ENCODE measurements at places on chromosomes 4 and X. TPM values are rescaled to one million over a fixed set of nuclear protein-coding genes. Genes with fewer than 3 reads are reported as not detected.

The CT45A1 gene
- polyA plus RNA-seq = 7.1 TPM

DNA sequence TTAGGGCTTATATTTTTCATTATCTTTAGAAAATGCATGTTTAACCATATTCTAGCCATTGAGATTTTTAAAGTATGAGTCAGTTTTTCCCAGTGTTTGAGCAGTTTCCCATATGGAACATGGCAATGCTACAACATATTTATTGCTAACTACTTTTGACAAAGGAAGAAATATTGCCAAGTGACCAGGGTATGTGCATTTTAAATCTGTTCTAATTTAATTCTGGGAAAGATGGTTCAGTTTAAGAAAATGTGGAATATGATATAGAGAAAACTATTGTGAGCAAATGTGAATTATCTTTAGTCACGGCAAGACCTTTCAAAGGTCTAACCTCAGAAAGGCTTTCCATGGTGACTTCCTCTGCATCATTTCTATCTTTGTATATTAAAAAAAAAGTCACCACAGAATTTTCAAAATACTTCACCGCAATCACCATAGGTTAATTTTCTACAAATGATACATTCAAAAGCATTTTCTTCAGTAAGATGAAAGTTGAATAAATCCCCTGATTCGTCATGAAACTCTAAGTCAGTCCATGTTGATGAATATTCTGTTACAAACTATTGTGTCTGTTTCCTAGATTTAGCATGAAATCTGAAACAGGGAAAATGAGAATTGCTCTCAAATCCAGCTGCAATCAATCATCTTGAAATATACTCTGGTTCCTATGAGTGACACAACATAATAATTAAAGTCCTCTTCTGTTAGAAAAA, 2349.0 kb upstream of the TENM3 start:
- peak; percentile 6 for DNase-seq

The TEC gene
- 6.8 TPM for polyA plus RNA-seq

The LINC00632 gene
- polyA plus RNA-seq = 131 TPM

GRCh38 chrX:13009844-13010243, 34.6 kb downstream of the FAM9C start:
- DNase-seq = no peak

GRCh38 chrX:119970574-119970973, 27.0 kb upstream of the NKAP start:
- no peak for DNase-seq

The DLG3 gene
- 50.1 TPM for polyA plus RNA-seq

The FMR1NB gene
- not detected for polyA plus RNA-seq

DNA sequence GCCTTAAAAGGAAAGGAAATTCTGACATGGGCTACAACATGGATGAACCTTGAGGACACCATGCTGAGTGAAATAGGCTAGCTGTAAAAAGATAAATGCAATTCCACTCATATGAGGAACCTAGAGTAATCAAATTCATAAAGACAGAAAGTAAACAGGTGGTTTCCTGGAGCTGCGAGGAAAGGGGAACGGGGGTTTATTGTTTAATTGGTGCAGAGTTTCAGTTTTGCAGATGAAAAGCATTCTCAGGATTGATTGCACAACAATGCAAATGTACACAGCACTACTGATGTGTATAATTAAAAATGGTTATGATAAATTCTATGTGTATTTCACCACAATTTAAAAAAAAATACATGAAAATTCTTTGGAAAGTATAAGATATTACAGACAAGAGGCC, 24.0 kb downstream of the PLRG1 start:
- DNase-seq = no peak

DNA sequence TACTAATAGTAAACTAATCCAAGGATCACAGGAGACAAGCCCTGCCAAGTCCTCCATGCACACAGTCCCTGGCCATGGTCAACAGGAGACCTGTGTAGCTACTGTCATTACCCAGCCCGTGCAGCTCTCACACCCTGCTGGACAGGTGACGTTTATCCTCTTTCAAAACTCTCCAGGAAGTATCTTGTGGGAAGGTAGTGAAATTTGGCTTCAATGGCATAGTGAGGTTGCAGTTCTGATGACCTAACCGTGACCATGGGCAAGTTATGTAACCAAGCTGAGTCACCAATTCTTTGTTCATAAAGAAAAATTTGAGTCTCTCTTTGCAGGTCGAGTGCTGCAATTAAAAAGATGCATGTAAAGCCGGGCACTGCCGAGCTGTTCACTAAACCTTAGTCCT, 11.3 kb upstream of the SLC2A9 start:
- no peak for DNase-seq

DNA sequence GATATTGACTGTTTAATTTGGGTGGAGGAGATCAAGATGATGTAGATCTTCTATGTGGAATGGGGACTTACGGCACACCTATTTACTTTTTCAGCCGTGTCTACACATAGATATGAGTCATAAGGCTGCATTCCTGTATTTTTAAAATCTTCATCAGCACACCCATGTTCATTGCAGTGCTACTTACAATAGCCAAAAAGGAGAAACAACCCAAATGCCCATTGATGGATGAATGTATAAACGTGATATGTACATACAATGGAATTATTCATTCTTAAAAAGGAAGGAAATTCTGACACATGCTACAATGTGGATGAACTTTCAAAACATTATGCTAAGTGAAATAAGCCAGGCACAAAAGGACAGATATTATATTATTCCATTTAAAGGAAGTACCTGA, 98.6 kb downstream of the AASDH start:
- DNase-seq = no peak

DNA sequence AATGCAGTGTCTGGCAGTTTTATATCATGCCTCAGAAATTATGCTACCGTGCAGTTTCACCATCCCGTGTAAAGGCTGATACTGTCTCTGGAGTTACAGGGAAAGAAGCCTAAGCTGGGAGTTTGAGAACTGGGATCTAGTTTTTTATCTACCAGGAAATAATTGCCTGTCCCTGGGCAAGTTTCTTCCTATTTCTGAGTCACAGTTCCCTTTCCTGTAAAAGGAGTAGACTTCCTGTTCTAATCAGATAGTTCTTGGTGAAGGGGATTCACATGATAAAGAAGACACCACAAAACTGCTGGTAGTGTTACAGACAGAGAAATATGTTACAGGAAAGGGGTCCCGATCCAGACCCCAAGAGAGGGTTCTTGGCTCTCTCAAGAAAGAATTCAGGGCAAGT, 17.1 kb downstream of the HERC3 start:
- no peak for DNase-seq

The ZAR1 gene
- polyA plus RNA-seq = not detected

- DNase-seq = no peak
Observed at GRCh38 chrX:134186362-134187121, 50.4 kb upstream of the CCDC160 start.

The NDUFC1 gene
- 66.3 TPM for polyA plus RNA-seq

DNA sequence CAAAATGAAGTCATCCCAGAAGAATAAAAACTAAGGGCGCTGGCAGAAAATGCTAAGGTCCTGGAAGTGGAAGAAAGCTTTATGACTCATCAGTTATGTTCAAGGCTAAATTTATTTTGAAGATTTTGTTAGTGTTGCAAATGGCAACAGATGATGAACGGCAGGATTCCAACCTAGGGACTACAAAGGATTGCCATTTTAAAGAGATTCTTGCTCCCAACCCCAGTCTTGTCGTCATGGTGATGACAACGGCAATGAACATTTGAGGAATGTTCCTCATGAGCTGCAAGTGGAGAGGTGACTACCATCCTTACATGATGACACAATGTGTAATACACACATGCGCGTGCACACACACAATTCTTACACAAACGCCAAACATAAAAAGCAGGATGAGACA, 54.4 kb upstream of the FTHL17 start:
- DNase-seq = no peak

GRCh38 chr4:117357437-117357836, 272.1 kb upstream of the TRAM1L1 start:
- DNase-seq = no peak

- no peak for DNase-seq
Observed at GRCh38 chrX:35046660-35047296, 104.2 kb downstream of the FAM47B start.

DNA sequence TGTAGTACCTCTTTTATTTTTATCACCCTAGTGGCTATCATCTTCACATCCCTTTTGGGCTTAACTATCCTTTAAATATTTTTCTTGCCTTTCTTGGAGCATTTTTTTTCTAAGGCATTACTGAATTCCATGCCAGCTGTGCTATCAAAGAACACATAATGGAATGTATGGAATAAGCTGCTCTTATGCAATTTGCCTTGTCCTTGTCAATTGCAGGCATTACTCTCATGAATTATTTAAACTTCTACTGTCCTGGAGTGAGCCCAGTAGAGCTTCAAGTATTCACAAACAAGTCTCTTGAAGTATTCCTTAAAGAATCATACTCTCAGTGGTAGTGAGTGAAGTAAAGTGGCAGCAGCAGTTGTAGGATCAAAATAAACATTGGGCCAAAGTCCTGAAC, 144.6 kb upstream of the IGFBP7 start:
- no peak for DNase-seq

The RP2 gene
- 14.1 TPM for polyA plus RNA-seq

DNA sequence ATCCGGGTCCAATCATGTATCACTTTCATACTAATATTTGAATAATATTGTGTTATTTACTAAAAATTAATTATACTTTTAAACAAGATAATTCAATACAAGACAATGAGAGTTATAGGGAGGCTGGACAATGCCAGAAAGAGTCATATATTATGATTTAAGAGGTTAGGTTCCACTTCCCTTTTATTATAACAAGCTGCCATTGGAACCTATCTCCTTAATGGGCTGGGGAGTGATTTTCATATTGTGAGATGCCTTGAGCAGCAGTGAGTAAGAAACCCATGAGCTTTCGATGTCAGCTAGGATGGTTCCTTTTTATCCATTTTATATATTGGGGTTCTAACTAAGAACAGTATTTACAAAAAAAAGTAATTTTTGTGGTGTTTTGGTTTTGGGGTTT, 91.8 kb downstream of the MAB21L2 start:
- DNase-seq = no peak

The NPY5R gene
- polyA plus RNA-seq = not detected

- DNase-seq = no peak
Observed at GRCh38 chrX:24018809-24019208, 8.2 kb downstream of the KLHL15 start.

DNA sequence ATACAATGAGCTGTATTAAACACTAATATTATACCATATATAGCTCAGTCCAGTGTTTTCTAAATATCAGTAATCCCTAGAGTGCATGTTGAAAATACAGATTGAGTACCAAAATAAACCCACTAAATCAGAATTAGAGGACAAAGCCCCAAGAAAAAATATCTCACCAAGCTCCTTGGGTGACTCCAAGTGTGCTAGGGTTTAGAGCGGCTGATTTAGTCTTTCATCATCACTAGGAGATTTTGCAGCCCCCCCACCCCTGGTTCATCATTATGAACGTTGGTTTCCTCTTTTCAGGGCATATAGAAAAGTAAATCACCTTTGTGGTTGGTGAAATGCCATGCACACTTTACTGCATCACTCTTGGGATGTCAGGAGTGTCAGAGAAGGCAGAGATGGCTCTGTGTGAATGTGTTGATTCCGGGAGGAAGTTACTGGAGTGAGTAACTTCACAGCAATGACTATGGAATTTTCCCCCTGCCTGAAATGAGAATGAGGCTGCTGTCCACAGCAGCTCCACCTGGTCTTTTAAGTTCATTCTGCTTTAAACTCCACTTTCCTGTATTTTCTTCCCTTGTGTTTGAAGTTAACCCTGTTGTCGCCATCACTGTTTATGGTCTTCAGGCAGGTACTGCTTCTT, 25.2 kb upstream of the ANAPC4 start:
- DNase-seq = no peak

DNA sequence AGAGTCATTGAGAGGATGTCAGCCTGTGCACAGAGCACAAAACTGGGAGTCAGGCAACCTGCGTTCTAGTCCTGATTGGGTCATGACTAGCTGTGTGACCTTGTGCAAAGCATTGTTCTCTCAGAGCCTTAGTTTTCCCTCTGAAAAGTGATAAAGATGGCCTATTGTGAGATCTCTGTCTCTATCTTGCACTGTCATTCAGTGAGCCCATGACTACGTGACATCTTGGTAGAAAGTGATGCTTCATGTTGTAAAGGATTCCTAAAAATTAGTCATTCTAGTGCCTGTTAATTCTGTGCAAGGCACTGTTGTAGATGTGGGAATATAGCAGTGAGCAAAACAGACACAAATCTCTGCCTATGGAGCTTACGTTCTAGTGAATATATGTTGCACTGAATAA, 2.5 kb downstream of the PGRMC1 start:
- DNase-seq = no peak

- peak; percentile 53 for DNase-seq
Observed at GRCh38 chr4:168408620-168409019, 71.7 kb downstream of the DDX60L start.

DNA sequence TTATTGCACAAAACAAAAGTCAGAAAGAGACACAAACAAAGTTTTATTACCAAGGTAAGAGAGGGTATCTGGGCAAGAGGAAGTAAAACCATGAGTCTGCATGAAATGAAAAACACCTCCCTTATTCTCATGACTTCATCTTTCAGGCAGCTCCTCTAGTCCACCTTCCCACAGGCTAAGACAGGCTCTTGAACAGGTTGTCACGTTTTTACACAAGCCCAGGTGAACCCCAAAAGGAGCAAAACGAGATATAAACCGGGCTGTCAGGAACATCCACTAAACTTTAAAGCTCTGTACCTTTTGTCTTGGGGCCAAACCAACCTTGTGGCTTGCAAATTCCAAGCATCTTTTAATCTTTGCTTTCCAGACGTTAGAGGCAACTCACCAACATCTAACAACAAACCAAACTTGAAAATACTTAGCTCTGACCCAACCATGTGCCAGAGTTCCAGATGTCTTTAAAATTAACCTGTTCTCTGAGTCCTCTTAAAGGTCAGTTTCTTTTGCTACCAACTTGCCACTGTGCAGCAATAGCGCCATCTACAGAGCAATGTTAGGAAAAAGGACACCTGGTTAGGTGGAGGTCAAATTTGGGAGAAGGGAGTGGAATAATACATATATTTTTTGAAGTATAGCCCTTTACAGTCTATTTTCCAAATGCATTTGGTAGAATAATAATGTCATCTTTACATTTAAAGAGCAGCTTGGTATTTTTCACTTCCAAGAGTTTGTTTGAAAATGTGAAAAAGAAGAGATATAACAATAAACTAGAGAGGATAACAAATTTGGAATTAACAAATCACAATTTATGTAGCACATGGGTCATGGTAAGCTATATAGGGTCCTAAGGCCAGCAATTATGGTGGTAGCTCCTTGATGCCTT, 73.1 kb downstream of the QRFPR start:
- peak; percentile 25 for DNase-seq

- no peak for DNase-seq
Observed at GRCh38 chr4:178556796-178557195, 1114.6 kb upstream of the AGA start.
